Glutamatergic neuron (in vitro differentiated cells): ENCODE measurements at places on chromosomes 5 and 9. TPM values are rescaled to one million over a fixed set of nuclear protein-coding genes. Genes with fewer than 3 reads are reported as not detected.

CDC25C gene
- total RNA-seq: 3.2 TPM

GIN1 gene
- total RNA-seq: 9.6 TPM

DNA sequence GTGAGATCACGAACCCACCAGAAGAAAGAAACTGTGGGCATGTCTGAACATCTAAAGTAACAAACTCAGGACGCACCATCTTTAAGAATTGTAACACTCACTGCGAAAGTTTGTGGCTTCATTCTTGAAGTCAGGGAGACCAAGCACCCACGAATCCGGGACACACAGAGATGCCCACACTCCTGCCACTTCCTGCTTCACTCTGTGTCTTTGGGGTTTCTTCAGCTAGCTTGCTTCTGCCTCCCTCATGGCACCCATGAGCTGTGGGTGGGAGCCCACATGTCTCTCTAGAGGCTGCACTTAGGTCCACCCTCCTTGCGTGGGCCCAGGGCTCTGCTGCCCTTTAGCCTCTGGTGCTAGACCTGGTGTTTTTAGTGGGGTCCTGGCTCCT is 61.2 kb upstream of the CNOT6 start:
- no peak overlapping the region for H3K4me3 ChIP-seq
- no peaks in the 10 kb centered on the region for H3K27me3 ChIP-seq
- no peaks in the 10 kb centered on the region for H3K4me1 ChIP-seq

DNA sequence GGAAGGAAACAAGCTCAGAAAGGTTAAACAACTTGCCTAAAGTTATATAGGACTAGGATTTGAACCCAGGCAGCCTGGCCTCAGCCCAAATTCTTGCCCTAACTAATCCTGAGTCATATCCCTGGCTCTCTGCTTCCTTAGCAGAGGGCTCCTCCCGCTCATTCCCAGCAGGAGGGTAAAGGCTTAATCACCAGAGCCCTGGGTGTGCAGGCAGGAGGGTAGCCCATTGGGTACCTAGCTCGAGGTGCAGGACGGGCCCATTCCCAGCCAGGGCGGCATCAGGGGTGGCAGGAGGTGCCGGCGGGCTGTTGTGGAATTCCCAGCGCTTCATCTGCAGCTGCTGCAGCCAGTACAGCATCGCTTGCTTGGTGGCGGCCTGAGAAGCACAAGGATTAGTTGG is 3.9 kb downstream of the TBC1D2 start:
- DNase-seq: no peak
- H3K4me1 ChIP-seq: peaks cover 10% of the 10 kb centered on the region
- peaks cover 5% of the 10 kb centered on the region for H3K36me3 ChIP-seq
- no peak overlapping the region for H3K4me3 ChIP-seq

MROH2B gene
- not detected for total RNA-seq

IL33 gene
- not detected for total RNA-seq

TERT gene
- total RNA-seq: 2.9 TPM

DNA sequence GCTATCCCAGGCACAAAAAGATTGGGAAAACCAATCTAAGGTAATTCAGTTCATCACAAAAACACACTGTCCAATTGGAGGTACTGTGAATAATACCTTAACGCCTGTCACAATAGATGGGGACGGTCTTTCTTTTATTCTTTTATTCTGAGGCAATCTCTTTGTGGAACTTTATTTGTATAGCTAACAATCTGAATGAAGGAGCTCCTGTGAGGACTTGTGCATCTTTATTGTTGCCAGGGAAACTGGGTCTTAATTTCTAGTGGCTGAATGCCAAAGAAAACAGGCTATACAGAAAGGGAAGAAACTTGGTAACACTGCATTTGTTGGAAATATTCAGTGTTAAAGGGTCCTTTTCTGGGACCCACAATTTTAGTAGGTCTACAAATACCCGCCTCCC is 546.9 kb upstream of the C9orf72 start:
- peaks cover 2% of the 10 kb centered on the region for H3K27me3 ChIP-seq
- no peaks in the 10 kb centered on the region for H3K36me3 ChIP-seq
- H3K4me1 ChIP-seq: peaks cover 6% of the 10 kb centered on the region
- no peak overlapping the region for H3K27ac ChIP-seq
- no peak overlapping the region for H3K4me3 ChIP-seq

GRCh38 chr5:159917994-159918393 is 1.7 kb downstream of the ADRA1B start:
- peak overlapping the region; percentile 33 for H3K4me3 ChIP-seq
- H3K36me3 ChIP-seq: no peaks in the 10 kb centered on the region
- no peak overlapping the region for H3K27ac ChIP-seq
- DNase-seq: no peak
